Epithelial cell of proximal tubule (primary cell): ENCODE measurements at places on chromosomes 2 and 18. TPM values are rescaled to one million over a fixed set of nuclear protein-coding genes. Genes with fewer than 3 reads are reported as not detected.
A peak's percentile ranks its signal among the peaks of the same experiment; 100 is the strongest.

DNA sequence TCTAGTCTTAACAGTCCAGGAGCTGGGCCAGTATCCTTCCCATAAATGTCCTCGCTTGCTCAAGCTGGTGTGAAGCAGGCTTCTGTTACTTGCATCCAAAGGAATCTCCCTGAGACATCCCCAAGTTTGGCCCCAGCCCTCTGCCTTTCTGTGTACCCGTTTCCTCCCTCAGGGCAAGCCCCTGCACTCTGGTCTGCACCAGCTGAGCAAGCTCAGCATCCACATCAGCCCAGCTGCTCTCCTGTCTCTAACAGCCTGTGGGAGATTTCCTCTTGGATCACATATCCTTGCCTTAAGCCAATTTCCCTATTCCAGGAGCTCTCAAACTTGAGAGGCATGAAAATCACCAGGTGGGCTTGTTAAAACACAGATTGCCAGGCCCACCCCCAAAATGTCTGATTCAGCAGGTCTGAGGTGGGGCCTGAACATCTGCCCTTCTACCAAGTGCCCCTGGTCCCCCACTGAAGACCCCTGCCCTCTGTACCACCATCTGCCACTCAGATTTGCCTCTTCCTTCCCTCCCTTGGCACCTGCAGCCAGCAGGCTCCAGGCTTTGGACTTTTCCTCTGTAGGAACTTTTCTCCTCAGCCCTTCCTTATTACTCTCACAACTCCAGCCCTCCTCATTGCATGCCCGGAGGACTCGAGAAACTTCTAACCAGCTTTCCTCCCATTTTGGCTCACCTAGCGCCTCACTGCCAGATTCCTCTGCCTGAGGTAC is 32.1 kb downstream of the REEP1 start:
- no peak for DNase-seq

DNA sequence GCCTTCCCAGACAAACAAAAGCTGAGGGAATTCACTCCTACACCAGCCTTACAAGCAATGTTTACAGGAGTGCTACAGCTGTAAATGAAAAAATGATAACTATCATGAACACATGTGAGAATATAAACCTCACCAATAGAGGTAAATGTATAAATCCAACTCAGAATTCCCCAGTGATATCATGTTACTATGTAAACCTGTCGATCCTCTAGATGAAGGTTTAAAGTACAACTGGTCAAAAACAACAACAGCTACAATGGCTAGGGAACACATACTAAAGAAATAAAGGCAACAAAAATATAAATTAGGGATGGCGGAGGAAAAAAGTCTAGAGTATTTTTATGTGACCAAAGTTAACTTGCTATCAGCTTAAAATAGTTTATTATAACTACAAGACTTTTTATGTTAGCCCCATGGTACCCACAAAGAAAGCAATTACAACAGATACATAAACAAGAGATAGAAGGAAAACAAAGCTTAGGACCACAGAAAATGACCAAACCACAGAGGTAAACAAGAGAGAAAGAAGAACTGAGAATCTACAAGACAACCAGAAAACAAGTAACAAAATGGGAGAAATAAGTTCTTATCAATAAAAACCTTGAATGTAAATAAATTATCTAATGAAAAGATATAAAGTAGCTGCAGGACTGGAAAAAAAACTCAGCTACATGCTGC is 8.3 kb downstream of the CERKL start:
- DNase-seq, result no peak

DNA sequence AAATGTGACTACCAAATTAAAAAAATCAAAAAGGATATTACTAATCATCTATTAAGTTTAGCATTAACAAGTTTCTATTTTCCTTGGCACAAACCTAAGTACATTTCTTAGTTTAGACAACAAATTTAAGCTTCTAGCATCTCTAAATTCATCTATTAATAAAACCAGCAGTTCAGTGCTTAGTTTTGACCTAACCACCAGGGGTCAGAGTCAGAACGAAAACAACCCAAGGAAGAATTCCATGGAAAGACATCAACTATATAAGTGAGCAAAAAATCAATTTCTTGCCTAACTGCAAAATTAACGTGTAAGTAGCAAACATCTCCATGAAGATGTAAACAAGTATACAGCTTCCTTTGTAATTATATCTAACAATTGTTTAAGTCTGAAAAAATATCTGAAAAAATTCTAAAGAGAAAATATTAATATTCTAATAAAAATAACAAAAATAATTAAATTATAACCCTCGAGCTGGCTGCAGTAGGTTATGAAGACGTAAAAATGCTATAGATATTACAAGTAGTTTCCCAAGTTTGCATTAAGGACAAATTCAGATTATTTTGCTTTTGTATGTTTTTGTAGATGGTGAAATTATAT is 83.7 kb downstream of the CERKL start:
- no peak for DNase-seq

- DNase-seq, result peak; percentile 93
These were observed 73.3 kb upstream of the KLF7 start for GRCh38 chr2:207238831-207239701.

- no peak for DNase-seq
These were observed 98.6 kb downstream of the BCL2L11 start for GRCh38 chr2:111219285-111219684.

Gene ACTG2
- not detected in 2 replicates for total RNA-seq

GRCh38 chr2:158616480-158617000 is 159.8 kb downstream of the PKP4 start:
- DNase-seq, result no peak

- no peak for DNase-seq
These were observed 56.9 kb downstream of the WDSUB1 start for GRCh38 chr2:159229476-159230144.

Gene CYRIA
- total RNA-seq, result 2.0 and 6.1 TPM in 2 replicates

Gene FTCDNL1
- 0.06 and 1.2 TPM in 2 replicates for total RNA-seq

DNA sequence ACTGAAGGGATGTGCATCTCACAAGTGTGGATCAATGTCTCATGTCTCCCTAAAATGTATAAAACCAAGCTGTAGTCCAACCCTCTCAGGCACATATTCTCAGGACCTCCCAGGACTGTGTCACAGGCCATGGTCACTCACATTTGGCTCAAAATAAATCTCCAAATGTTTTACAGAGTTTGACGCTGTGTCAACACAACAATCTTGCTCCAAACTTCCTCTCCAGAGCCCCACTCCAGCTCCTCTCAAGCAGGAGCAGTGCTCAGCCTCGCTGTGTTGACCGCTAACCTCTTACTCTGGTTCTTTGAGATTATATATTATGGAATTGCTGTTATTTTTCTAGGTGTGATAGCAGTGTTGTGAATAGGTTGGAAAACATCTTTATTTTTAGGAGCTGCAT is 56.2 kb downstream of the CYP27C1 start:
- DNase-seq, result no peak

- DNase-seq, result no peak
These were observed 36.5 kb downstream of the GKN2 start for GRCh38 chr2:68916226-68916625.

- no peak for DNase-seq
These were observed 1082.2 kb upstream of the DDX18 start for GRCh38 chr2:116732322-116732721.

Gene FSHR
- total RNA-seq, result not detected in 2 replicates

DNA sequence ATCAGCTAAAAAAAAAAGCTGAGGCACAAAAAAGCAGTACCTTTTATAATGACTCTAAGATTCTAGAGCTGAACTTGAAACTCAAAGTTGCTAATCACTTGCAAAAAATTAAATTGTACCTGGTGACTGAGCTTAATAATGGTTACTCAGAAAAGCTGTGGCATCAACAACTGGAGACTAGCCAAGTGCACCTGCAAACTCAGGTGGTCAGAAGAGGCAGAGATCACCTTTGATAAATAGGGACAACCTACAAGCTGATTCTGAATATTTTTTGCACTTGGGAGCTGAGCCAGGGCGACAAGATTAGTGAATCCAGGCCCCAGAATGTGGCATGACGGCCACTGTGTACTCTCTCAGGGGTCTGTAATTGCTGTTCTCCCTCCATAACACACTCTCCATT is 3.0 kb downstream of the ABHD3 start:
- DNase-seq, result no peak

Gene ADGRF3
- 0.69 TPM in 1 of 2 replicates, not detected in the other for total RNA-seq

- DNase-seq, result no peak
These were observed 750.6 kb upstream of the SALL3 start for GRCh38 chr18:78228974-78229373.

Gene SLC20A1
- total RNA-seq, result 60.1 and 89.7 TPM in 2 replicates

DNA sequence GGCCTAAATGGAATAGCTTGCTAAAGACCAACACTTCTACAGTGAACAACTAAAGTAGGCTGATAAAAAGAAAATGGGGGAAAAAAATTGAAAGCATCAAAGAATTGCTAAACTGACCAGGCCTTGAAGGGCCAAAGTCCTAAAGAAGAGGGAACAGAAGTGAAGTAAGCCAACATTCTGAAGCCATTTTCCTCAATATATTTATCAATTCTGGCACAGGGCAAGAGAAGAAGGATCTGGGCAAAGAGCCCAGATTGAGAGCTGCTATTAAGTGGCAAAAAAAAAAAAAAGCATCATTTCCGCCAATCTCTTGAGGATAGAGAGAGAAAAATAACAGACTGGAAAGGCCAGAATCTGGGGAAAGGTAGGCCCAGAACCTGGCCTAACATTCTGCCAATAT is 25.7 kb downstream of the FANCL start:
- no peak for DNase-seq

DNA sequence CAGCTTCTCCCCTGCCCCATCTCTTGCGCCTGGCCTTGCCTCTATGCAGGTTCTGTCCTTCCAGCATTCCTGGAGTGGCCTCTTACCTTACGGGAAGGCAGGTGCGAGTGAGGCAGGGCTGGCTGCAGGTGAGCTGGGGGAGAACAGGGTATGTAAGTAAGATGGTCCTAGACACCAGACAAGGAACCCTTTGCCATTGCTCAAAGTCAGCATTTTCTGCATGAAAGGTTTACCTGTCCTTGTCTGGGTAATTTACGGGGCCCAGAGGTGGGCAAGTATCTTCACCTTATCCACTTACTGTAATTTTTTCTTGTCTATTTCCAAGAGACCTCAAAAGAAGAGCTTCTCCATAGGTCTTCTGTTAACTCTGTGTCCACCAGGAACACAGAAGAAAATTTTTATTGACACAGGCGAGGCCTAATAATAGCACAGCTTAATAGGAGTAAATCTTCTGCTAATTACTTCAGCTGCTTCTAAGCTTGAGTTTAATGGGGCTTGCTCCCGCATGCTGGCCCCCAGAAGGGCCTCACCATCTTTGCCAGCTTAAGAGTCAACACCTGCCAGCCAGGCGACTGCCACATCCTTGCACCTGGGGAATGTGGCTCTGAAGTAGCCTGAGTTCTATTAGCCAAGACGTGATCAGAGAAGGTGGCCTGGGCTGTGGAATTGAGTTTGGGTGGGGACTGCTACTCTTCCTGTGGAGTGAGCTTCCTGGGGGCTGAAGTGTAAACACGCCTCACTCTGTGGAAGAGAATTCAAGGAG is 27.1 kb downstream of the PCARE start:
- DNase-seq, result no peak

- DNase-seq, result no peak
These were observed 167.9 kb downstream of the FBXO15 start for GRCh38 chr18:73979742-73980141.

DNA sequence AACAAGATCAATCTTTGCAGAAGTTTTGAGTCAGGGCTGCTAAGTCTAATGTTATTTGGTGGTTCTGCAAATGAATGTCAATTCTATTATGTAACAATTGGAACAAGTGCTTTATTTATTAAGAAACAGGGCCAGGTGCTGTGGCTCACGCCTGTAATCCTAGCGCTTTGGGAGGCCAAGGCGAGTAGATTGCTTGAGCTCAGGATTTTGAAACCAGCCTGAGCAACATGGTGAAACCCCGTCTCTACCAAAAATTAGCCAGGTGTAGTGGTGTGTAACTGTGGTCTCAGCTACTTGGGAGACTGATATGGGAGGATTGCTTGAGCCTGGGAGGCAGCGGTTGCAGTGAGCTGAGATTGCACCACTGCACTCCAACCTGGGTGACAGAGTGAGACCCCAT is 13.2 kb upstream of the RNF103 start:
- no peak for DNase-seq

DNA sequence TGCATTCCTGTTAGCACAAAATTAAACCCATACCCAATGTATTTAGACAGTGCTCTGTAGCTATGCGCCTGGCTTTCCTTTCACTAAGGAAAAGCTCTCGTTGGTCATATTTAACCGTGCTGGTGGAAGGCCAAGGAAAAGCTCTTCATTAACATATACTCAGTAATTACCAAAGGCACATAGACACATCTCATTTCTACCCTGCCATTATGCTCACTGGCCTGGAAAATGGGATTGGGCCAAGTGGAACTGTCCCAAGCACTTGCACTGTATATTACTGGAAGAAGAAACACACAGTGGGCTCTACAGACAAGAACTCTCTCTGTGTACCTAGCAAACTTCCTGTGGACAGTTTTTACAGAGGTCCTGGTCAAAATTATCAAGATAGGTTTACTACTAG is 274.4 kb downstream of the ERBB4 start:
- DNase-seq, result no peak

GRCh38 chr2:139155991-139156390 is 375.8 kb upstream of the NXPH2 start:
- DNase-seq, result peak; percentile 1

Gene SH3RF3
- 1.7 and 8.3 TPM in 2 replicates for total RNA-seq

Gene EN1
- not detected in 2 replicates for total RNA-seq

DNA sequence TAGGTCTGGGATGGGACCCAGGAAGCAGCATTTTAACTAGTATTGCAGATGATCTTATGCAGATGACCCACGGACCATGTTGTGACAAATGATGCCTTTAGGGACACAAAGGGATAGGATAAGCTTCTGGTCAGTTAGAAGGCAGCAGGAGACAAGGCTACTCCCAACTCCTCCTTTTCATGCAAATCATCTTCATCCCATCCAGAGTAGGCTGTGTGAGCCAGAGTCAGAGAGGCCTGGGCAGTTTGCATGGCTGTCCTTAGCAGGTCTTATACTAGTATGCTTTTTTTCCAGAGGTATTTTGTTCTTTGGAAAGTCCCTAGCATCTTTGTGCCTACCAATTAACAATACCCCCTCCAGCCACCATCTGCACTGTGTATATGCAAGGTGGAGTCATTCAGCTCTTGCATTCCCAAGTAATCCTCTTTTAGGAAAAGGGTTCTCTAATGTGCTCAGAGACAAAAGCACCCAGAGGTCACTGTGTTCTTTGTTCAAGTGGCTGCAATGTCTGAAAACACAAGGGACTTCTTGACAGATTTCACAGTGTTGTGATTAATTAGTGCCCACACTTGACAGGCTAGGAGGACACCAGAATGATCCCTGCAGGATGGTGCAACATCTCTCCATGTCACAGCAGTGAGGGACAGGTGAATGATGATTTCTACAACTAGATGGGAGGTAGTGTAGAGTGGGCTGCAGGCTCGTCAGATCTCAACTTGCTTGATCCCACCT is 225.8 kb downstream of the NCKAP5 start:
- DNase-seq, result no peak

- DNase-seq, result no peak
These were observed 431.1 kb upstream of the CDH19 start for GRCh38 chr18:67035026-67035425.

DNA sequence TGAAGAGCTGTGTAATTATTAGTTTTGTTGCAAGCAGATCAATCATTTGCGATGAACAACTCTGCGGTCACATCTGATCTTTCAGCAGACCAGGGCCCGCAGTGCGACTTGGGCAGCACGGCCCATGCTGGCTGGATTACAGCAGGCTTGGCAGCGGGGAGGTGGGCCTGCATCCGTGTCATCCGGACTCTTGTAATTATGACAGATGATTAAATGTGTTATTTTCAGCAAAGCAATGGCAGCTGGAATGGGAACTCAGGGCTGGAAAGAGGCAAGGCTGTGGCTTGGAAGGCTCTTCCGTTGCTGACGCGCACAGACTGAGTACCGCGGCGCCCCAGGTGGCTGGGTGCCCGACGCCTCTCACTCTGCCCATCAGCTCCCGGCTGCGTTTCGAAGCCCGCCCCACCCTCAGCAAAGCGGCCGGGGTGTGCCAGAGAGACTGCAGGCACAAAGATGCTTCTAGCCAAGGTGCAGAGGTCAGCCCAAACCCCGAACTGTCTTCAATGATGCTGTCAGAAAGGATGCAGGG is 397.4 kb upstream of the SALL3 start:
- no peak for DNase-seq
